Endodermal cell (in vitro differentiated cells): ENCODE measurements at places on chromosomes 2 and 18.

- no peaks in the 10 kb centered on the region for H3K36me3 ChIP-seq
- peaks cover 17% of the 10 kb centered on the region for H3K27me3 ChIP-seq
- no peak overlapping the region for H3K4me3 ChIP-seq
- no peak overlapping the region for H3K27ac ChIP-seq
- no peak for DNase-seq
These were observed 220.1 kb upstream of the NCKAP5 start for GRCh38 chr2:133788386-133788785.

DNA sequence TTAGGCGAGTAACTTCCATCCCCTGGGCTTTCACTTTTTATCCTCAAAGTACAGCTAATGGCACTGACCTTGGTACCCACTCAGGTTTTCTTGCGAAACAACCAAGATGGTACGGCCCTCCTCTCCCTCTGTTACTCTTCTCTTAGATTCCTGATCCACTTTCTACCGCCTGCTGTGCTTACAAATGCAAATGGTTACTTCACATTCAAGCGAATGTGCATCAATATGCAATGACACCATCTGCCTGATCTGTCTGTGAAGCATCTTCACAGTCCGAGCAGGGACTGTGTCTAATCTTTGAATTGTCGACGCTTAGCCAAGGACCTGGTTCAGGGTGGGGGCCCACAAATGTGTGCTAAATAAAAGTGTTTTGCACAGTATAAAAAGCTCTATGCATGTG, 112.2 kb downstream of the TRIB2 start:
- H3K27ac ChIP-seq = no peak overlapping the region
- no peaks in the 10 kb centered on the region for H3K36me3 ChIP-seq
- no peaks in the 10 kb centered on the region for H3K4me1 ChIP-seq

GRCh38 chr2:222307143-222307756, 8.5 kb upstream of the PAX3 start:
- no peak overlapping the region for H3K4me3 ChIP-seq
- H3K36me3 ChIP-seq = no peaks in the 10 kb centered on the region
- peaks cover 100% of the 10 kb centered on the region for H3K27me3 ChIP-seq
- no peak overlapping the region for H3K27ac ChIP-seq
- peaks cover 6% of the 10 kb centered on the region for H3K4me1 ChIP-seq
- peak; percentile 84 for DNase-seq

GRCh38 chr2:218992703-218993344, 398 bp downstream of the CRYBA2 start:
- peak overlapping the region; percentile 73 for H3K4me3 ChIP-seq
- peak; percentile 73 for DNase-seq
- H3K36me3 ChIP-seq = no peaks in the 10 kb centered on the region

GRCh38 chr18:23861805-23862470, 152.6 kb upstream of the TTC39C start:
- no peaks in the 10 kb centered on the region for H3K36me3 ChIP-seq
- H3K4me3 ChIP-seq = no peak overlapping the region
- no peak for DNase-seq
- no peaks in the 10 kb centered on the region for H3K4me1 ChIP-seq
- H3K27me3 ChIP-seq = no peaks in the 10 kb centered on the region
